SJCRH30 (cell line): ENCODE measurements at places on chromosomes 6 and 20. TPM values are rescaled to one million over a fixed set of nuclear protein-coding genes. Genes with fewer than 3 reads are reported as not detected.

DNA sequence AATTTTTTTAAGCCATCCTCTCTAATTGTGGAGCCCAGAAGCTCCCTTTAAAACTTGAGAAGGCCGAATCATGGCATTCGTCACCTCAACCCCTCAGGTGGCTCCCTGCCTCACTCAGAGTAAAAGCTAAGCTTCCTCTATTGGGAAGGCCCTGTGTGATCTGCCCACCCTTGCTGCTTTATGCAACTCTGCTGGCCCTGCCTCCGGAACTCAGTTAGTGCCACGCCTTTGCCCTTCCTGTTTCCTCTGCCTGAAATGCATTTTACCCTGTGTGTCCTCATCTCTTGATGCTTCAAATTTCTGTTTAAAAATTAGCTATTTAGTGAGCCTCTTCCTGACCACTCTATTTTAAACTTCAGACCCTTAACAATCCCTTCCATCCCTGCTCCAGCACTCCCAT, 5.7 kb downstream of the PACRG start:
- 0 out of 2 replicates have a peak, but pooled peaks cover 2% of the 10 kb centered on the region for H3K27me3 ChIP-seq
- no peak for DNase-seq
- no peaks in the 10 kb centered on the region for H3K36me3 ChIP-seq

GRCh38 chr20:50969912-50970311, 11.3 kb downstream of the MOCS3 start:
- no peak overlapping the region for H3K4me3 ChIP-seq
- DNase-seq, result no peak
- peak overlapping the region; percentile 76 for H3K27ac ChIP-seq
- no peaks in the 10 kb centered on the region for H3K36me3 ChIP-seq

Gene COL11A2
- 3.8 and 4.0 TPM in 2 replicates for total RNA-seq

DNA sequence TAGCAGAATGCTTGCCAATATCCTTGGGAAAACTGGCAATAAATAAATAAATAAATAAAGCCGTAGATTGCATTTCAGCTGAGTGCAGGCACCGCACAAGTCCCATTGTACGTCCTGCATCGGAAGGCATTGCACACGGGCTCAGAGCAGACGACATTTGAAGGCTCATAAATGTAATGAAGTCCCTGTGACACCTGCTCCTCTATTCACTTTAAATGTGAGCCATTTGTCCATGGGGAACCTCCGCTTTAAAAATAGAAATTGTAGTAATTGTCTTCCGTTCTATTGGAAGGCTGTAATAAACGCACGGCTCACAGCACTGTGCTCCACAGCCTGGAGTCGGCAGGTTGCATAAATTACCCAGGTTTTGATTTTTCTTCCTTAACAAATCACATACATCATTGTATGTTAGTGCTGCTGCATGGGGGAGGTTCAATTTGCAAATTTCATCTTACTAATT, 32.6 kb downstream of the MYT1 start:
- H3K4me1 ChIP-seq, result no peaks in the 10 kb centered on the region
- H3K36me3 ChIP-seq, result no peaks in the 10 kb centered on the region
- no peak overlapping the region for H3K4me3 ChIP-seq
- DNase-seq, result no peak
- H3K27ac ChIP-seq, result no peak overlapping the region

GRCh38 chr6:112037783-112038216, 16.1 kb upstream of the CCN6 start:
- DNase-seq, result peak; percentile 58
- peaks cover 6% of the 10 kb centered on the region for H3K4me1 ChIP-seq
- no peaks in the 10 kb centered on the region for H3K27me3 ChIP-seq
- H3K4me3 ChIP-seq, result no peak overlapping the region
- no peak overlapping the region; the same call in 1 of the 2 replicates for H3K27ac ChIP-seq

Gene ELOVL2
- 18.0 and 21.1 TPM in 2 replicates for total RNA-seq

DNA sequence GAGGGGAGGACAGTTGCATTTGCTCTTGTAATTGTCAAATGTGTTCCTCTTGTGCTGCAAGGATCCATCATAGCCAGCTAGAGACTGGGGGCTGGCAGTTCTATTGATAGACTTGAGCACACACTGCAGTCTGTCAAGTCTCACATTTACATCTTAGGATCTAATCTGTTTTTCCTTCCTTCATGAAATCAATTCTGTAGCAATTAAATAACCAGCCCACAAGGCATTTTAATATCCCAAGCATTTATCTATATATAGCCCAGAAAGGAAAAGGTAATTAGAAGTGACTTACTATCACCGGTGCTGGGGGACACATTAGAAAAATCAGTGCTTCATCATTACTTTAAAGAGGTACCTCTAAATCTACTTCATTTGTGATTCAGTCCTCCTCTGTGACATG, 143.0 kb upstream of the STXBP5 start:
- H3K27ac ChIP-seq, result no peak overlapping the region
- no peaks in the 10 kb centered on the region for H3K27me3 ChIP-seq
- no peaks in the 10 kb centered on the region for H3K36me3 ChIP-seq
- H3K4me1 ChIP-seq, result peaks cover 4% of the 10 kb centered on the region; the same call in 1 of the 2 replicates
- no peak for DNase-seq
